ENCODE measurements at places on chromosomes 7 and 10.

- no peak for DNase-seq
Observed at GRCh38 chr7:13839063-13839462, 150.4 kb downstream of the ETV1 start.

DNA sequence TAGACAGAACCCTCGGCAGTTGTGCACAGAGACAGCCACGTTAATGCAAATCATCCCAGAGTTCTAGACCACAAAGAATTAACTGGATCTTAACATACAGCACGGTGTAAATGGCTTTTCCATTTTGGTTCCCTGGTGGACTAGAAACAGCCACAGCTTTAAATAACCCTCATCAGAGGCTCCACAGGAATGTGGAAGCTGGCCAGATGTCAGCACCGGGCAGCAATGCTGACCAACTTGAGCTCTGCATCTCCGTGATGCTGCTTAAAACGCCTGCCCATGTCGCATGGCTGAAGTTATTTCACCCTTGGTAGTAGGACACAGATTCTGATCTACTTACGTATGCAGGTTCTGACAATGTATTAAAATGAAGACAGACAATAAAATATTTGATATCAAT lies 24.5 kb downstream of the RSU1 start:
- DNase-seq, result no peak

DNA sequence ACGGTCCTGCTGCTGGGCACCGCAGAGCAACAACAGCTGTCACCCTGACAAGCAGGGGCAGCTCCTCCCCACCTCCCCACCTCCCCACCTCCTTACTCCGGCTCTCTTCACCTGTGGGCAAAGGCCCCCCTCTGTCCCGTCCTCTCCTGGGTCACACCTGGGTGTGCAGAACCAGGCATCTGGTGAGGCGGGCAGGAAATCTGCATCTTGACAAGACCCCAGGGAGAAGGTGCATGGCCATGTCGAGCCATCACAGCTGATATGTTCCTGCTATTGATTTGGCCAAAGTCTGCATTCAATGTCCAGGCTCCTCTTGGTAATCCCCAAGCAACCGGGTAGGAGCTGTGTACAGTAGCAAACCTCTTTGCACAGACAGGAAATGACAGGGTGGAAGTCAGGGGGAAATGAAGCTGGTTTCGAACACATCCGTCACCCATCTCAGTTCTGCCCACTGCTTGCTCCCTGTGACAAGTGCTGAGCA lies 554.2 kb downstream of the DNAJB6 start:
- DNase-seq, result no peak

- no peak for DNase-seq
Observed at GRCh38 chr7:131683536-131684125, 127.2 kb upstream of the PODXL start.

DNA sequence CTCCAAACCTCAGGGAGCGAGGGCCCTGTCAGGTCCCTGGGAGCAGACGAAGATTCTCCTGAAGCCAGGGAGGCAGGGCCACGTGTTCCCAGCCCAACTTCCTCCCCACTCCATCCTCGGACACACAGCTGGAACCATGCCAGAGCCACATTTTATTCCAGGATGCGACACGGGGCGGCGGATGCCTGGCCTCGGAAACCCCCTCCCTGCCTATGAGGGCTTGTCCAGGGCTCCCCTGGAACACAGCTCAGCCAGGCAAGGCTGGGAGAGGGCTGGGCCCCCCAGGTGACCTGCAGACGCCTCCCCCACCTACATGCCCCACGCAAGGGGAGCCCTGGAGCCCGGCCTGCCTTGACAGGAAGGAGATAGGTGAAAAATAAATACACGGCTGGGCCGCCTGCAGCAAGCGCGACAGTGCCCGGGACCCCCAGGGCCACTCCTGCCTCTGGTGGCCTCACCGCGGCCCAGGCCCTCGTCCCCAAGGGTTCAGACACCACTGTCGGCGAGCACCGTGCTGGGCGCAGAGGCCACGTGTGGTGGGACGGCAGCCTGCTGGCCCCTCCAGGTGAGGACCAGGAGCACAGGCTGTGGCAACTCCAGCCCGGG lies 21.5 kb downstream of the GET4 start:
- no peak for DNase-seq

DNA sequence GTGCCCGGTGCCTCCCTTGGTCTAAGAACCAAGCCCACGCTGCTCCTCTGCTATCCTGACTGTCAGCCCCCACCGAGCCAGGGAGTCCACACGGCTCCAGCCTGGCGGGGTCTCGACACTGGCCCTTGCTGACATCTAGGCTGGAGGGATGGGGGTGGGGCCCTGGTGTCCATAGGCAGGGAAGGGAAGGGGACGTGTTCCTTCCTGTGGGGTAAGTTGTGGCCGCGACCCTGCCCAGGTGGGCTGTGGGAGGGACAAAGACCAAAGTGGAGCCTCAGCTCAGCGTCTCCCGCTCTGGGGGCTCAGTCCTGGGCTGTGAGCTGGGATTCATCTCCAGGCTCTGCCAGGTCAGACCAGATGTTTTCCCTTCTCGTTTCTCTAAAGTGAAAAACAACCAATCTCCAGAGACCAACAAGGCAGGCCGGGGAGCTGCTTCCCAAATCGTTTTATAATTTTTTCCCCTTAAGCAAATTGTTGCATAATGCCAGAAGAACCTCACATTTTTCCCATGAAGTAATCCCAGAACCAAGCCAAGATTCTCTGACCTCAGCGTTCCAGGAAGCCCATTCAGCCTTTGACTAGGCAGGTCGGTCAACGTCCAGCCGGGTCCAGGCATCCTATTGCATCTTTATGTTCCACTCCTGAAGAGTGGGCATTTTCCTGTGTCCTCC lies 101.2 kb downstream of the RGS10 start:
- no peak for DNase-seq

DNA sequence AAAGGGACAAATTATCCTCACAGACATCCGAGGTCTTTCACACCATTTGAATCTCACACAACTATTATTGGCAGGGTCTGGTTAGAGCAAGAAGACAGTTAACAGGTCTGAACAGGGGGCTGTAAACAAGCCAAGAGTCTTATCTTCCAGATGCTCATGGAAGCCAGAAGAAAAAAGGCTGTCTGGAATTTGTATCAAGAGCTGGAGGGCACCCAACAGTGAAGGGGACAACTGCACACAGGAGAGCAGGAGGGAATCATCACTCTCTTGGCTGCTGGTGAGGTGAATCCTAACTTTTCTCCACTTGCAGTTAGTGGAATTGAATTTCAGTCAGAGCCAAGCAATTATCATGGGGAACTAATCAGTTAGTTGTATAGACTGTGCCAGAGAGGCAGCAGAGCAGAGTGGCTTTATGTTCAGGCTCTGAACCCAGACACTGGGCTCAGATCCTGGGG lies 880.2 kb upstream of the AUTS2 start:
- no peak for DNase-seq

GRCh38 chr10:69757553-69758309 lies 44.0 kb upstream of the COL13A1 start:
- no peak for DNase-seq

DNA sequence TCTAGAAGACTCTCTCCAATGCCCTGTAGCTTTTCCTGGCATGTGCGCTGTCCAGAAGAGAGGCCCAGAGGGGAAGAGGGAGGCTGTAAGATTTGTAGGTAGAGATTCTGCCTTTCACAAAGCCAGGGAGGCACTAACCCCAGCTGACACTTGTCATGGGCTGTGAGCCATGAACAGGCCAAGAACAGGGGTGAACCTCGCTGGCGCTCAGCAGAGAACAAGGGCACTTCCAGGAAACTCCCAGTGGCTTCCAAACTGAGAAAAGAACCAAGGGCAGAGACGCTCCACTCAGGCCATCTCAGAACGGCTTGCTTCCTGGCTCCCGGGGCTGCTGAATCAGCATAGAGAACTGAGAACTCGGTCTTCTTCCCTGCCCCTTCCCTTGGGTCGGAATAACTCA lies 257.8 kb upstream of the ZNF32 start:
- DNase-seq, result no peak

DNA sequence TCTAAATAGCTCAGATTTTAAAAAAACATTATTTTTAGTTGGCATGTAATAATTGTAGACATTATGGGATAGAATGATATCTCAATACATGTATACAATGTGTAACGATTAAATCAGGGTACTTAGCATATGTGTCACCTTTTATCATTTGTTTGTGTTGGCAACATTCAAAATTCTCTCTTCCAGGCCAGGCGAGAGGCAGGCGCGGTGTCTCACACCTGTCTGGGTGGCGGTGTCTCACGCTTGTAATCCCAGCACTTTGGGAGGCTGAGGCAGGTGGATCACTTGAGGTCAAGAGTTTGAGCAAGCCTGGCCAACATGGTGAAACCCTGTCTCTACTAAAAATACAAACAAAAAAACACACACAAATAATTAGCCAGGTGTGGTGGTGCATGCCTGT lies 151.7 kb downstream of the RTKN2 start:
- no peak for DNase-seq

- DNase-seq, result no peak
Observed at GRCh38 chr7:37433166-37433565, 15.5 kb downstream of the ELMO1 start.

GRCh38 chr7:131042269-131043160 lies 285.2 kb upstream of the MKLN1 start:
- DNase-seq, result no peak

- DNase-seq, result peak; percentile 22
Observed at GRCh38 chr10:14723052-14723689, 51.5 kb downstream of the FAM107B start.

DNA sequence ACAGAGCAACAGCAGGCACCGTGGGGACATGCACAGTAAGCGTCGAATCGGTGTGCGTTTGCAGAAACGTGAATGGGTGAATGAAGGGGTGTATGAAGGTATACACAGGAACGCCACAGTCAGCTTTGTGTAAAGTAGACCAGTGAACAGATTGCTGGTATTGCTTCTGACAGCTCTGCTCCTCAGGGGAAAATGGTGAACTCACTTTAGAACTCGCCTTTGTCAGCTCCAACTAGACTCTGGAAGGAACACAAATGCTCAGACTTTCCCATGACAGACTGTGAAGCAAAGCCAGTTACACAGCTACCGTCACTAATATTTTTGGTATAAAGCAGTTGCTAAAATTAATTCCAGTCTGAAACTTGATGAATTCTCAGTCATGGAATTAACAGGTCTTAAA lies 78.9 kb downstream of the CUX1 start:
- DNase-seq, result no peak

DNA sequence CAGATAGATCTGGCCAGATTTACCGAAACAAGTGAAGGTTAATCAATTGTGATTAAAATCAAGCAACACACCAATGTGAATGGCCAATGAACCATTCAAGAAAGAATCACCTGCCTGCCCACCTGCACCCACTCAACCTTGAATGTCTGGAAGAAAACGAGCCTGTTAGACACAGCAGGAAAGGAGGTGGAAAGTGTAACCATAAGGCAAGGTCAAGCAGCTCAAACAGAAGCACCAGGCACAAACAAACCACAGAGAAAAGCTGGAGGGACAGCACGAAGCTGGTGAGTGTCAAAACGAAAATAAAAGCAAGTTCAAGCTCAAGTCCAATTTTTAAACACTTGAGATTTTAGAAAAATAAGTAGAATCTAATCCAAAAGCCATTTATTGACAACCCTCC lies 64.9 kb downstream of the STEAP1B start:
- DNase-seq, result no peak

- DNase-seq, result no peak
Observed at GRCh38 chr7:99766484-99767099, 17.4 kb downstream of the CYP3A4 start.

DNA sequence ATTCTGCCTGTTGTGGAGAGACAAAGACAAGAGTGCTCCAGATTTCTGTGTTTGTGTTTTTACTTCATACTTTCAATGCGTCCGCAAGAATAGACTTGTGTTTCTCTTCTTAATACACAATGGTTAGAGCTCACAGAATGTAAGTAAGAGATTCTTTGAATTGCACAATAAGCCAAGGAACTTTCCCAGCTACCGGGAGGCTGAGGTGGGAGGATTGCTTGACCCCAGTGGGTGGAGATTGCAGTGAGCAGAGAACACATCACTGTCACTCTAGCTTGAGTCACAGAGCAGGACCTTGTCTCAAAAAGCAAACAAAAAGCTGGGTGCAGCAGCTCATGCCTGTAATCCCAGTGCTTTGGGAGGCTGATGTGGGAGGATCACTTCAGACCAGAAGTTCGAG lies 250.7 kb upstream of the MYO3A start:
- DNase-seq, result no peak

- no peak for DNase-seq
Observed at GRCh38 chr7:119562839-119563238, 710.1 kb upstream of the KCND2 start.

GRCh38 chr10:88070080-88070880 lies 206.9 kb downstream of the PTEN start:
- no peak for DNase-seq

- no peak for DNase-seq
Observed at GRCh38 chr7:92798517-92799249, 37.7 kb downstream of the CDK6 start.

- DNase-seq, result no peak
Observed at GRCh38 chr10:75776738-75777504, 345.5 kb downstream of the LRMDA start.

DNA sequence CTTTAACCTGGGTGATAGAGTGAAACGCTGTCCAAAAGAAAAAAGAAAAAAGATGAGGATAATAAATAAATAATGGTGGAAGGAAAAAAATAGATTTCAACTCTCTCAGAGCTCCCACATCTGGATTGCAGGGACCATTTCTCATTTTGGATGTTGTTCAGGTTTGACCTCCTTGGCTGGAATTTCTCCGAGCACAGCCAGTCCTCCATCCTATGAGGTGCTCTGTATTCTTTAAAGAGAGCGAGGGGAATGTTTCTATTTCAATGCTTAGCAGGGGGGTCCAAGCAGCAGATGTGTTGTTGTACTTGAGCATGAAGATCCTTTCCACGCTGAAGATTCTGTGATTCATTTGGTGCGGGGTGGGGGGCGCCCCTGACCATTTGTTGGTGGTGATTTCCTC lies 17.7 kb upstream of the SEPHS1 start:
- no peak for DNase-seq

DNA sequence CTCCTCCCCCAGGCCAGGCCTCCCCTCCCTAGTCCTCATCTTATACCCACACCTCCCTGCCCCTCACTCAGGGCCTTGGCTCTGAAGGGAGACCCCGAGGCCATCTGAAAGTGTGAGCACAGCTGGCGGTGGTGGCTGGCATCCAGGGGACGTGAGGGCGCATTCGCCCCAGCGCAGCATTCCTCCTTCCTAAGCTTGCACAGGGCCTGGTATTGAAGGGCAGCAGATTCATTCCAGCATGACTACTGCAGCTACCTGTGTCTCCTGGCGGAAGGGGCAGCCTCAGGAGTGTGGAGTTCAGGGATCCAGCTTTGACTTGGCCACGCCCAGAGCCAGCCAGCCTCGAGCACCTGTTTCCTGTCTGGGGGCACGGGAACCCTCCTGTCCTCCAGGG lies 72.6 kb downstream of the PARP12 start:
- DNase-seq, result no peak

Data from activated CD4-positive, alpha-beta memory T cell treated with anti-CD3 and anti-CD28 coated beads, Interleukin-2, amount 10 ng/mL, durations not matched to agents 7 days and 5 days (primary cell).